NCI-H1436 treated with DMSO at 0.1 percent for 48 hours (cell line): ENCODE measurements at places on chromosomes 4 and X.

- no peak for DNase-seq
Measured at GRCh38 chr4:48252313-48252712, 17.3 kb downstream of the TEC start.

- DNase-seq = no peak
Measured at GRCh38 chr4:139501927-139502899, 48.3 kb downstream of the RAB33B start.

DNA sequence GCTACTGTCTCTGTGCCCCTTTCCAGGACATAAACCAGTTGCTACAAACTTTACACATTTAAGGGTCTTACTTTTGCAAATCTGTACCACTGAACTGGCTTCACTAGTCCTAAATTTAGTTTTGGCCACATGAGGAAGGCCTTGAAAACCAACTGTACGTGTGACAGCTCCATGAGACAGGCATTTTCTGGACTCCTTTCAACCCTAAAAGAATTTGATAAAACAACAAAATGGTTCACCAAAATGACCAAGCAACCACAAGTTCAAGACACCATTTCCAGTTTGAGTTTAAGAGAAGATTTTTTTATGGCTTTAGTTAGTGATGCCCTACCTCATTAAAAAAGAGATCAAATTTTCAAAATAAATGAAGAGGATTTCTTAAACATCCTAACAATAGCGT lies 246.4 kb downstream of the ZNF674 start:
- no peak for DNase-seq

- DNase-seq = no peak
Measured at GRCh38 chrX:86028681-86029080, 18.7 kb downstream of the CHM start.

DNA sequence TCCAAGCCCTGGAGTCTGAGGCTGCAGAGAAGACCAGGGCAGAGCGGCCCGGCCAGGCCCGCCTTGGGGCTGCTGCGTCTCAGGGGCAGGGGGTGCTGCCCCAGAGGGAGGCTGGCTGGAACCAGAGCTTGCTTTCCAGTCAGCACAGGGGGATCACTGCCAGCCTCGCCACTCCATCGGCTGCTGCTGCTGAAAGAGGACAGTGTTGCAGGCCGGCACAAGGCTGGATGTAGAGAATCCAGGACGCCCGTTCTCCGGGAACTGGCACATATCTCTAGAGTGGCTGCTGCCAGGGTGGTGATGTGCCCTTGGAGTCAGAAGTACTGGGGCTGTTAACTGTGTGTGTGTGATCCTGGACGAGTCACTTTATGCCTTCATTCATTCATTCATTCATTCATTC lies 31.9 kb upstream of the SORCS2 start:
- no peak for DNase-seq

DNA sequence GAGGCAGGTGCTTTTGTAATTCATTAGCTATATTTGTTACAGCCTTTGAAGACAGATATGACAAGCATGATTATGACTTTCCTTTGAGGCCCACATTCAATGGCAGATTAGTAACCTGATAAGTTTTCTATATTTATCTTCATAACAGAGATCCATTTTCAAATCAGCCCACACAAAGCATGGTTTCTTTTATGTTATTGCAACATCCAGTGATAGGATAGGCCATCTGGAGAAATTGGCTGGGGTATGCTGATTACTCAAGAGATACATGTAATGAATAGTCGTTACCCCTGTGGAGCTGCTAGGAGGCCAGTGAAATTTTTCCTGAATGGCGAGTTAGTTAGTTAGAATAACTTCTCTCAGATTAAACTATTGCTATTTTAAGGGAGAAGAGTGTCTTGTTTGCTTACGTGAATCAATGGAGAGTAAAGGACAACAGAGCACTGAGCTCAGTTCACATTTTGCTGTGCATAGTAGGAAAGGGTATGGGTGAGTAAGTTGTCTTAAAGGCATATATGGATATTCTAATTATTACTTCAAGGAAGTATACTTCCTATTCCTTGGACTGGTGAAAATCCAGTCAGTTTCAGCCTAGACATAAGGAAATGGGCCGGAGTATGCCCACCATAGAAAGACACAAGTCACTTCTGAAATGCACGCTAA lies 79.2 kb upstream of the DKK2 start:
- no peak for DNase-seq

DNA sequence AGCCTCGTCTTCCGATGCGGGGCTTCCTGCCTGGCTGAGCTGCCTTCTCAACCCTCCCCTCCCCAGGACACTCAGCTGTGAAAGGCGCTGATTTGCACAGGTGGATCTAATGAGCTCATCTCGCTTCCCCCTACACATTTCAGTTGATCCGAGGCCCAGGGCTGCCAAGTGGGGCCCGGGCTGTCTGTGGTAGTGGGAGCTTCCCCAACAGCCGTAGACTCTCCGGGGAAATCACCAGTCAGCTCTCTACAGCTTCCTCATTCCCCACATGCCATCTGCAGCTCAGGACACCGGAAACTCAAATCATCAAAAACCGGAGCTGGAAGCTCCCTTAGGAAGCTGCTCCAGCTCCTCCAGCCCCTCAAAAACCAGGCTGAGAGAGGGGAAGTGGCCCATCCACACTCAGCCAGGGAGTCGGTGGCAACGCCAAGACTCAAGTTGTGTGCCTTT lies 56.2 kb downstream of the SMIM20 start:
- DNase-seq = no peak

DNA sequence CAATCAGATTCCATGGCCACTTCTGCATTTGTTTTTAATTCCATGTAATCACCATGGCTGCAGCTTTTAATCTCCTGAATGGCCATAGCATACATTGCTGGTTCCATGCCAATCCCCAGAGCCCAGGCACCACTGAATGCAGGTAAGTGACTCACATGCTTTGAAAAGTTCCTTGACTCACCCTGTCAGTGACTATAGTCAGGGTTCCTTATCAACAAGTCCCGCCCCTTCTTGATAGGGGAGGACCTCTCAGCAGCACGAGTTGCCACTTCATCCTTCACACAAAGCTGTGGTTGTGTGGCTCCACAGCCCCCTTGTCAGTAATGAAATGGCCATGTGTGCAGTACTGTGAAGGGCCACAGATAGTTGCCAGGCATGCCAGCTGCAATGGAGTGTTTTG lies 516.6 kb downstream of the PPARGC1A start:
- no peak for DNase-seq

- no peak for DNase-seq
Measured at GRCh38 chrX:134258202-134258601, 21.2 kb downstream of the CCDC160 start.

- DNase-seq = no peak
Measured at GRCh38 chr4:188682321-188682720, 543.1 kb downstream of the TRIML1 start.

DNA sequence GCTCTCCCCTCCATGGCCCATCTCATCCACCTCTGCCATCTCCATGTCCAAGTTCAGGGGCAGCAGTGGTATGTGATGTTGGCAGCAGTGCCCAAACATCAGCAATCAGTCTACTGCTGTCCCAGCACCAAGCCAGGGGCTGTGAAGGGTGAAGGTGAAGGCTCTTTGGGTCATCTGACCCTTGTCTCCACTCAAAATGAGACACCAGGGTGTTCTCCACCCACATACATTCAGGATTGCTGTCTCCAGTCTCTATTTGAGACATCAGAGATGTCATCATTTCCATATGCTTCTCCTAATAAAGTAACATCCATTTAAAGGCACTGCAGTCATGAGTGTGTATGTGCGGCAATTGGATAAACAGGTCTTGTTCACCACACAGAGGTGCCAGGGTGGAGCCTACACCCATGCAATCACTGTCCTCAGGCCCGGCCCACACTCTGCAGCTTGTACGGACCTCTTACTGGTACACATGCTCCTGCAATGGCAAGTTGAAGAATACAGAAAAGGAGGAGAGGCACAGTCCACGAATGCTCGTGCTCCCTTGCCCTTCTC lies 22.2 kb downstream of the MAML3 start:
- no peak for DNase-seq

- DNase-seq = no peak
Measured at GRCh38 chr4:15765910-15766697, 12.0 kb upstream of the CD38 start.

- DNase-seq = no peak
Measured at GRCh38 chr4:52052475-52052780, 1.3 kb downstream of the SPATA18 start.

GRCh38 chr4:56326363-56326762 lies 60.9 kb downstream of the AASDH start:
- no peak for DNase-seq

DNA sequence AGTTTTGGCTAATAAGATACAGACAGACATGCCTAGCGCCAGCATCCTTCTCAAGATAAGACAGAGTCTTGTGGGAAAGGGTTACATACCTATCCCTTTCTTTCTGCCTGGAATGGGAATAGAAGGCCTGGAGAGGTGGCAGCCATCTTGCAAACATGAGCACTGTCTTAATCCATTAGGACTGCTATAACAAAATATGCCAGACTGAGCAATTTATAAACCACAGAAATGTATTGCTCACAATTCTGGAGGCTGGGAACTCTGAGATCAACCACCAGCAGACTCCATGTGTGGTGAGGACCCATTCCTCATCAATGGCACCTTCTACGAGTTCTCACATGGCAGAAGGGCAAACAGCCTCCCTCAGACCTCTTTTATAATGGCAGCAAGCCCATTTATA lies 26.5 kb upstream of the NEIL3 start:
- no peak for DNase-seq

DNA sequence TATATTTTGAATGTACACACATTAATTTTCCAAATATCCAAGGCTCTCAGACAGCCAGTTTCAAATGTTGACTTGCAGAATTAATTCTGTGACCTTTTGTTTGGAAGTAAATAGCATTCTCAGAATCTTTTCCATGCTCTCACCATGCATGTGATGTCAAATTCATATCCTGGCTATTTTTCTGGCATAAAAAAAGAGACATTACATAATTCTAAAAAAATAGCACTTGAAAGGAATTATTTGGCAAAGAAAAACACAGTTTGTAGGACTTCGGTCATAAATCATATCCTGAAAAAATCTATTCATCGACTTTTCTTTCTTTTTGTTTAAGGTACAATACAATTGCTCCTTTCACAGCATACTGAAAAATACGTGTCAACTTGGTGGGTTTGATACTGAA lies 111.2 kb downstream of the GLRA3 start:
- DNase-seq = no peak

DNA sequence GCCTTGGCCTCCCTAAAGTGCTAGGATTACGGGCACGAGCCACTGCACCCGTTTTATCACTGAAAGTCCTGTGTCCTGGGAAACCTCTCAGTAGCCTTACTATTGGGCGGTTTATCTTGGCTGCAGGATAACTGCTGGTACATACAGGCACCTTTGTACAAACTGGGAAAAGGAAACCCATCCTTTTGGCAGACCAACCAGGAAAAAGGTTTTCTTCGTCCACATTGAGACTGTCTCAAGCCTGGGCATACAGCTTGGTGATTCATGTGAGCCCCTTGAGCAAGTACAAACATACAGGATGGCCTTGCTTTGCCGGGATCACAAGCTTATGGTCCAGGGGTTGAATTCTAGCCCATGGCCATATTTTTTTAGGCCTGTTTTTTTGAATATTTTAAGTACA lies 32.8 kb downstream of the RWDD4 start:
- DNase-seq = no peak
